ENCODE measurements at places on chromosomes 4 and X.

- DNase-seq = no peak
Observed at GRCh38 chrX:154819771-154820341, 14.6 kb upstream of the MPP1 start.

DNA sequence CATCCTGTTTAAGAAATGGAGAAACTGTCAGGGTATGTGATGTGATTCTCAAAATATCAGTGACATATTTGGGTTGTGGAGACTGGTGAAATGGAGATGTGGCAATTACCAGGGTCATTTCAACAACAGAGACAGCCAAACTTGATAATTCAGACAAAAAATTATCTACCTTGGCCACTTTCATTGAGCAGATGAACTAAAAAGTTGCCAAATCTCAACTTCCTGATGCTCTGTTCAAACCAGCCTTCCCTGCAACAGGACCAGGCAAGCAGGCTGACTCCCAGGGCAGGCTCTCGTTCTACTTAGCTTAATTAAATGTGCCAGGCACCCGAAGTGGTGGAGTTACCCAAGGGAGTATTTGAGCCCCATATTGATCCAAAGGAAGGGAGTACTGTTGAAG lies 199.6 kb downstream of the AFF2 start:
- DNase-seq = no peak

DNA sequence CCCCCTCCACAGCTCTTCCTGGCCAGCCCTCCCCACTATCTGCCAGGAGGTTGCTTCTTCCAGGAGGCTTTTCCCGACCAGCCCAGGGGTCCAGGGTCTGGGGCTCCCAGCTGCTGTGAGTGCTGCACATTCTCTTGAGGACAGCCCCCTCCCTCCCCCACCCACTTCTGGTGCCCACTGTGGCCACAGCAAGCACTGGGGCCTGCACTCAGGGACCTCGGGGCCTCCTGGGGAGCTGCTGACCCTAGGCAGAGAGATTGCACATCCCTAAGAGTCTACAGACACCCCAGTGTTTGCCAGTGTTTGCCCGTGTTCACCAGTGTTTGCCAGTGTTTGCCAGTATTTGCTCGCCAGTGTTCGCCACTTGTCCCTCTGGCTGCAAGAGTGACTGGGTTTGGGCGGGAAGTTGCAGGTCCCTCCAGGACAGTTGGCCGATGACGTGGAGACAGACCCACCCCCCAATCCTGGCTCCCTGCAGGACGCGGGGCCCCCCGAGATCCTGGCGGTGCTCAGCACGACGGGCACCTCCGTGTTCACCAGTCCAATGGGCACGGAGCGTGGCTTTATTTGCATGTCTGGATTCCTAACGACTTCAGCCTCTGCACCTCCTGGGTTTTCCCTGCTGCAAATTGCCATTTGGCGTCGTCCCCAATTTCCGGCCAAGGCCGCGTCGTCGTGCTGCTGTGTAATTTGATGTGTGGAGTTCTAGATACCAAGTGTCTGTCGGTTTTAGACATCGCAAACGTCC lies 87.5 kb upstream of the NKX1-1 start:
- DNase-seq = no peak

GRCh38 chrX:114152801-114153200 lies 431.1 kb upstream of the HTR2C start:
- no peak for DNase-seq

DNA sequence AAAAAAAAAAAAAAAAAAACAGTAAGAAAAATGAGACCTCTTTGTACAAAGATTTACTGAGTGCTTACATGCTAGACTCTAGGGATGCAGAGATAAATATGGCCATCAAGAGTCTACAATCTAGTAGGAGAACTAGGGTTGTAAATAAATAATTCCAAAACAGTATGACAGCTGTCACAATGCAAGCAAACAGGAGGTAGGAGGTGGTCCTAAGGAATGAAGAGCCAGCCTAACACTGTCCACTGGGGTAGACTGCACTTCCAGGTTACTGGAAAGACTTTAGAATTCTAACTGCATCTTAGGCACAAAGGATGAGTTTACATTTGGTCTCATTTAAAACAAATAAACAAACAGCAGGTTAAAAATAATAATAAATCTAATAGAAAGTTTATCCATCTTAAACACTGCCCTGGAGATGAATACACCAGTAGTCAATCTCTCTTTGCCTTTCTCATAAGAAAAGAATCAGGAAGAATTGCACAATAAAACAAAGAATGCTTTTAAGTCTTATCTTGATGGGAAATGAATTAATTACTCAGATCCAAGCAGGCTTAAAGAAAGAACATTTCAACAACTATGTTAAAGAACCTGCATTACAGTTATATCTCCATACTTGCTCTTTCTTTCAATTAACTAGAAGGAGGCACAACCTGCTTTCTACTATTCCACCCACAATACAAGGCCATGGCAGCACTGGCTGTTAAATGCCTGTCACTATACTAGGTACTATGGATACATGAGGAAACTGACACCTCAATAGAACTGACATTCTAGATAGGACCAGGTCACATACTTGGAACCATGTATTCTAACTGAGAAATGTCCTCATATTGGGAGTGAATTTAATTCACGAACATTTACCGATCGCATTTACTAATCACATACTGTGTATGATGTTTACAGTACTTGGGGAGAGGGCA lies 12.7 kb downstream of the ADGRA3 start:
- no peak for DNase-seq

GRCh38 chr4:36168127-36168878 lies 76.0 kb downstream of the ARAP2 start:
- no peak for DNase-seq

DNA sequence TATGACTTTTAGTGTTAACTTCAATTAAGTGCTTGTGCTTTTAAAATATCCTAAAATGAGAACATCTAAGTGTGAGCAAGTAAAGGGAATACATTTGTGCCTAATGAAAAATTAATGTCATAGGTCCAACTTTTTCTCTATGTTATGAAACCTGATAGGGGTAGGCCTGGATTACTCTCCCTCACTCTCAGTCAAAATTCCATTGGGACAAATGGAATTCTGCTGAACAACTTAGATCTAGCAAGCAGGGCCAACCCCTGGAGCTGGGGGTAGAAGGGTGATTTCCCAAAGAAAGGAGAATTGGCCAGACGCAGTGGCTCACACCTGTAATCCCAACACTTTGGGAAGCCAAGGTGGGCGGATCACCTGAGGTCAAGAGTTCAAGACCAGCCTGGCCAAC lies 67.4 kb downstream of the EDNRA start:
- DNase-seq = peak; percentile 38

GRCh38 chrX:153478746-153479145 lies 8.4 kb upstream of the HAUS7 start:
- DNase-seq = no peak

GRCh38 chrX:38959736-38960135 lies 158.5 kb downstream of the MID1IP1 start:
- DNase-seq = no peak

- DNase-seq = no peak
Observed at GRCh38 chr4:119477412-119478053, 151.1 kb downstream of the PDE5A start.

- peak; percentile 8 for DNase-seq
Observed at GRCh38 chr4:24881508-24882196, 31.2 kb downstream of the CCDC149 start.

- DNase-seq = no peak
Observed at GRCh38 chr4:2699534-2699933, 56.6 kb downstream of the TNIP2 start.

- DNase-seq = peak; percentile 7
Observed at GRCh38 chrX:54641530-54641929, 111.5 kb downstream of the GNL3L start.

GRCh38 chrX:443536-444210 lies 57.0 kb upstream of the PPP2R3B start:
- no peak for DNase-seq

DNA sequence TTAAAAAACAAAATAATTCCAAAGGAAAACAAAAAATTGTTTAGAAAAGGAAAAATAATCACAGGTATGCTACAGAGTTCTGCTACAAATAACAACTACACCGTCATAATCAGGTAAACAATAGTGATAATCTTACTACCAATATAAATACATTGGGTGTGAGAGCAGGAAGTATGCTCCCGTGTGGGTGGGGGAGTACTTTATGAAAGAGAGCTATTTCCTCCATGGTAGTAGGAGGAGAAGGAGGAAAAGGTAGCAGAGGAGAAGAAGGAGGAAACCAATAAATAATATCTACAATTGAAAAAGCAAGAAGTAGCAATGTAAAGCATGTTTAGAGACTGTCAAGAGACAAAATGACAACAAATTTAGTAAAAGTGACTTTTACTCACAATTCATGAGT lies 35.1 kb downstream of the TEC start:
- no peak for DNase-seq

DNA sequence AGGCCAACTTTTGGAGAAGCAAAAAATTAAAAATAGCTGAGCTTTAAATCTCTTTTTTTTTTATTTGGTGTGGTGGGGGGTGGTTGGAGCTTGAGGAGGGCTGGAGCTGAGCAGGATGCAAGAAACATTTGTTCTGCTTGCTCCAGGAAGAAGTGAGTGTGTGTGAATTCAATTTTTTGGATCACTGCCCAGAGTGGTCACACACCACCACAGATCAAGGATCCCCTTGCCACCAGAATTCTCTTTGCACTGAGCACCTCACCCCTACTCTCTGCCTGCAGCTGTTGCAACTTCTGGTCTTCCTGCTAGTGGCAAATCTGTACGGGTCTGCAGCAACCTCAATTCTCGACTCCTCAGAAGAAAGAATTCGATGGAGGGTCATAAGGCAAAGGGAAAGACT lies 19.9 kb upstream of the PLP1 start:
- DNase-seq = no peak

- DNase-seq = peak; percentile 75
Observed at GRCh38 chr4:123120473-123120872, 198.1 kb upstream of the NUDT6 start.

- peak; percentile 94 for DNase-seq
Observed at GRCh38 chr4:26032630-26033317, 118.8 kb downstream of the SMIM20 start.

DNA sequence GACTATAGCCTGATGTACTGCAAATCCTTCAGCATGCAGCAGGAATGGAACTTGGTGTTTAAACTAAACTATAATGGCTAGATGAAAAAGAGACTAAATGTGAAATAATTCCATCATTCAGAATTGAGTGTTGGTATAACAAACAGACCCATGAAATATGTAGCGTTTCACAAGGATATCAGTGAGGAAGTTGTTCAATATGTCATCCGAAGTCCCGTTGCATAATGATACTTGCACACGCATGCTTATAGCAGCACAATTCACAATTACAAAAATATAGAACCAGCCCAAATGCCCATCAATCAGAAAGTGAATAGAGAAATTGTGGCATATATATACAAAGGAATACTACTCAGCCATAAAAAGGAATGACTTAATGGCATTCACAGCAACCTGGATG lies 20.4 kb downstream of the MECP2 start:
- no peak for DNase-seq

DNA sequence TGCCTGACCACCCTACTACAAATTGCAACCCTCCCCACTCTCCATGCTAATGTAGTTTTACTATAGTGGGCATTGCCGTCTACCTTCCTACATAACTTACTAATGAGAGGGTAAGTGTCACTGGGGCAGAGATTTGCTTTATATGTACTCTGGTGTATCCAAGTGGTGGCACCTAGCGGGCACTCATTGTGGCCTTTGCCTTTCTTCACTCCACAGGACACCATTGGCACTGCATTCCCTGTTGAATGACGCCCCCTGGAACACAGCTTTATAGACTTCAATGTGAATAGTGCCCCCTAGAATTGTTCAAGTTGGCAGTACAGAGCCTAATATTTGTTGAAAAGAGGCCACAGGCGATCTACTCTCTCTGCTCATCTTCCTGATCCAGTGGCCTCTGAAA lies 215.8 kb downstream of the MID1IP1 start:
- DNase-seq = no peak

DNA sequence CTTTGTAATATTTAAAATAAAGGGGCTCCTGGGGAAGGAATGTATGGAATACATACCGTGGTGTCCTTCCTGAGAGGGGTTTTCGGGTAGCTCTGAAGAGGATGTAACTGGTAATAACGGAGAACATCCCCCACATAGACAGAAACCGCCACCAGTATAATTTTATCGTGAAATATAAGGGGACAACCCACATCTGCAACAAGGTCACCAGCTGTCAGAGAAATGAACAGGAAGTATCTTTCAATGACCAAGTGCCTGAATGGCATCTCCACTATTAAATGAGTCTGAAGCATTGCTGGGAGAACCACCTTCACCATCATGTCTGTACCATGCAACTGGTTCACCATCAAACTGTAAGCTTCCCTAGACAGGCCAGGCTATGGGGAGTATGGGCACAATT lies 31.7 kb downstream of the RNF175 start:
- no peak for DNase-seq

DNA sequence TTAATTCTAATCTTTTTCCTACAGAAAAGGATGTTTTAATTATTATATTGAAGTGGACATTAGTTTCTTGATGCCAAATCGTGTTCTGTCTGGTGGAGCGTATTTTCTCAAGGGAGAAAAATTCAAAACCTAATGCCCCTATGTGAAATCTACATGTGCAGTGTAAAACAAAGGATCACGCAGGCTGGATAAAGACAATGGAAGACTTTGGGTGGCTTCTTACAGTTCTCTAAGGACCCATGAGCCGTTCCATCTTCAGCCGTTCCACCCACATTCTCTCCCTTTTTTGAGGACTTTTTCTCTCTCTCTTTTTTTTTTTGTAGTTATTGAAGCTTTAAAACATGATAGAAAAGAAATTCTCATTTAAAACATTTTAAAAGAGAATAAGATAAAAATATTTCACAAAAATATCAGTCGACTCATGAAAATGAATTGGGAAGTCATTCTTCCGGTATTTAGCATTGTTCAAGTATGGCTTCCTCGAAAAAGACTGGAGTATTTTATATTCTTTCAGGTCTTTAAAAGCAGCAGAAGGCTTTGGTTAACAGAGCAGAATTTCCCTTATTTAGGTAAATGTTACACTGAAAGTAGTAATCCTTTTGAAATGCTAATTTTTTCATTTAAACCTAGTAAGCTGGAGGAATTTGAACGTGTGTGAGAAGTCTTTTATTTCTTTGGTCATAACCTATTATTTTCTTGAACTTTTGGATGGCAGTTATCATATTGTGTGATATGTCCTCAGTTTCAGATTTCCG lies 11.0 kb downstream of the TENM3 start:
- DNase-seq = no peak

DNA sequence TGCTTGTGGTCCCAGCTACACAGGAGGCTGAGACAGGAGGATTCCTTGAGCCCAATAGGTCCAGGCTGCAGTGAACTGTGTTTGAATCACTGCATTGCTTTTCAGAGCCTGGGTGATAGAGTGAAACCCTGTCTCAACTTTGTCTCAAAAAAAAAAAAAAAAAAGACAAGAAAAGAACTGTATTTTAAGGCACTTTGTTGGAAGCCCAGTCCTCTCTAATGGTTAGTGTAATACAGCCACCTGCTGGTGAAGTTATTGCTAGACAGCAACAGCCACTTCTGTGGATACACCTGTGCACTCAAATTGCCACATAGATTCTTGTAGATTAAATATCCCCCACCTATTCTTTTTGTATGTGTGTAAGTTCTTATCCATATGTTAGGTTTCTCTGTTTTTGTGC lies 10.1 kb upstream of the FGG start:
- peak; percentile 64 for DNase-seq

GRCh38 chrX:87067795-87068369 lies 449.7 kb upstream of the KLHL4 start:
- DNase-seq = no peak

GRCh38 chr4:11287055-11287454 lies 141.6 kb downstream of the HS3ST1 start:
- no peak for DNase-seq

GRCh38 chr4:117063961-117064696 lies 21.2 kb downstream of the TRAM1L1 start:
- DNase-seq = no peak

- DNase-seq = no peak
Observed at GRCh38 chr4:94375364-94375763, 32.7 kb upstream of the HPGDS start.
